ENCODE measurements at places on chromosomes 11 and 22. TPM values are rescaled to one million over a fixed set of nuclear protein-coding genes. Genes with fewer than 3 reads are reported as not detected.

The ANO1 gene
- polyA plus RNA-seq: not detected

The SLCO2B1 gene
- polyA plus RNA-seq: not detected

The PRR33 gene
- polyA plus RNA-seq: 0.13 TPM

The PAMR1 gene
- polyA plus RNA-seq: not detected

The TMA7B gene
- polyA plus RNA-seq: 3.3 TPM

The CNTN5 gene
- not detected for polyA plus RNA-seq

The SIK2 gene
- polyA plus RNA-seq: 1.0 TPM

DNA sequence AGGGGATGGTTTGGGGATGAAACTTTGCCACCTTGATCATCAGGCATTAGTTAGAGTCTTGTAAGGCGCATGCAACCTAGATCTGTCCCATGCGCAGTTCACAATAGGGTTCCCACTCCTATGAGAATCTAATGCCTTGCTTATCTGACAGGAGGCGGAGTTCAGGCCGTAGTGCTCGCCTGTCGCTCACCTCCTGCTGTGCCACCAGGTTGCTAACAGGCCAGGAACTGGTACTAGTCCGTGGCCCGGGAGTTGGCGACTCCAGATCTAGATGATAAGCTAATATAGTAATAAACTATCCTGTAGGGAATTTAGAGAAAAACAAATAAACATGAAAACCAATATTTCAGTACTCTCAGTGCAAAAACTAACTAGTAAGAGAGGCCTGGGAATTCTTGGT, 155.4 kb upstream of the ANO5 start:
- DNase-seq: no peak

- no peak for DNase-seq
These were observed 63.0 kb downstream of the RELT start for GRCh38 chr11:73439002-73439843.

- no peak for DNase-seq
These were observed 39.7 kb downstream of the FLI1 start for GRCh38 chr11:128733440-128734102.

DNA sequence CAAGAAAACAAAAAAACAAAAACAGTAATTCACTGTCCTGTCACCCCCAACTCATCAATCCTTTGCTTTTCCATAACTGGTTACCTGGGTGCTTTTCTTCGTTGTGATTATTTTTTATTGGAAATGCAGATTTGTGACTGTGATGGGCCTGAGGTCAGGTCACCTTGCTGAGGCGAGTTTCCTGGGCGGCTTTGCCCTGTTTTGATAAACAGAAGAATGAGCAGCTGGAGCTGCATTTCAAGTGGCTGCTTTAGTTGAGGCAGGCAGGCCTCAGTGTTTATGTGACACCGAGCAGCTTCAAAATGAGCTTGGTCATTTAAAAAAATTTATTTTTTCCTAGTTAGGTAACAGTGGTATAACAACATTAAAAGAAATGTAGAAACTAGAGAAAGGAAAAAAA, 22.2 kb downstream of the PTPRJ start:
- DNase-seq: no peak

DNA sequence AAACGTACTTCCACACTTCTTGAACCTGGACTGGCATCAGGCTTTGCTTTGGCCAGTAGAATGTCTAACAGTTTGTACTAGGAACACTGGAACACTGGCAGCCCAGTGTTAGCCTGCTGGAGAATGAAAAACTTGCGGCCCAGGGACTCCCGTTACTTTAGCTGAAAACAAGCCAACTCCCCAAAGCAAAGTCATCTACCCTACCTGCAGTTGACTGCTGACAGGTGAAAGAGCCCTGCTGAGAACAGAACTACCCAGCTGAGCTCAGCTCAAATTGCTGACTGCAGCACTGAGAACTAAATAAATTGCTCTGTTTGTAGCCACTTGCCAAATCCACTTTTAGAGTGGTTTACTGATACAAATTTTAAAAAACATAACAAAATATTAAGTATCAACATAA, 342.5 kb downstream of the LRRC4C start:
- no peak for DNase-seq

- DNase-seq: peak; percentile 42
These were observed 94.9 kb downstream of the PRR5L start for GRCh38 chr11:36390963-36391471.

GRCh38 chr22:35135165-35135564, 69.2 kb downstream of the ISX start:
- DNase-seq: no peak

- no peak for DNase-seq
These were observed 225.9 kb upstream of the SESN3 start for GRCh38 chr11:95456714-95457491.

DNA sequence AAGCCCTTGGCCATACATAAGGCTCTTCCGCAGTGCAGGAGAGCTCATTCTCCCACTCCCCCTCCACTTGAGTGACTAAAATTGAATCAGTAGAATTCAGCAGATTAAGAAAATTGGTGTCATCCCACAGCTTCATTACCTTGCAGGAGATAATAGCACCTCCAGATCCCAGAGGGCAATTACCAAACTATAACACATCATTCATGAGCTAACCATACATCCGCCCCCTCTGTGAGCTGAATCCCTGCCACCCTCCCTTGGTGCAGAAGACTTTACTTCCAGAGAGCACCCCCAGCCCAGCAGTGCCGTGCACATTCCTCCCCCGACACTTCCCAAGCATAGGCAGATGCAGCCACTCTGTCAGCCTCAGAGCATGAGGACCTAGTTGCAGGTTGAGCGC, 496.5 kb upstream of the B3GAT1 start:
- no peak for DNase-seq

DNA sequence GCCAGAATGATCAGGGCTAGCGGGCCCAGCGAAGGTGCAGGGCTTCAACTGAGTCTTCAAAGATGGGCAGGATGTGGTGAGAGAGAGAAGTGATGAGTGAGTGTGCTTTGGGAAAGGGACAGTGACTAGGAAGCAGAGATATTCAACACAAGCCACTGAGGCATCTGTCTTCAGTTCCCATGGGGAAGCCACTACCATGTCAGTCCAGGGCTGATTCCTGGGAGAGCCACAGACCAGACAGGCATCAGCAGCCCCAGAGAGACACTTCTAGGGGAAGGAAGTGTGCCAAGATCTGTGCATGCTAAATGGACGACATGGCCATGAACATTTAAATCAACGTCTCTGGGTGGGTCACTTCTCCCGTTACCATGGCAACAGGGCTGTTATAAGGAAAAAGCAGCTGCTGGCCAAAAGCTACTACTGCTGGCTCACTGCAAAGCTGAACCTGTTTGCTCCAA, 28.5 kb downstream of the P4HA3 start:
- DNase-seq: no peak

- DNase-seq: no peak
These were observed 642 bp upstream of the CASTOR1 start for GRCh38 chr22:30289980-30290313.

Data from naive B cell (primary cell).